Activated CD4-positive, alpha-beta T cell treated with anti-CD3 and anti-CD28 coated beads, Interleukin-2, amount 10 ng/mL, durations not matched to agents 7 days and 5 days (primary cell): ENCODE measurements at places on chromosomes 4 and X. TPM values are rescaled to one million over a fixed set of nuclear protein-coding genes. Genes with fewer than 3 reads are reported as not detected.
A peak's percentile ranks its signal among the peaks of the same experiment; 100 is the strongest.

P2RY4 gene
- 0.25 TPM for total RNA-seq

CENPVL1 gene
- total RNA-seq: not detected

DNA sequence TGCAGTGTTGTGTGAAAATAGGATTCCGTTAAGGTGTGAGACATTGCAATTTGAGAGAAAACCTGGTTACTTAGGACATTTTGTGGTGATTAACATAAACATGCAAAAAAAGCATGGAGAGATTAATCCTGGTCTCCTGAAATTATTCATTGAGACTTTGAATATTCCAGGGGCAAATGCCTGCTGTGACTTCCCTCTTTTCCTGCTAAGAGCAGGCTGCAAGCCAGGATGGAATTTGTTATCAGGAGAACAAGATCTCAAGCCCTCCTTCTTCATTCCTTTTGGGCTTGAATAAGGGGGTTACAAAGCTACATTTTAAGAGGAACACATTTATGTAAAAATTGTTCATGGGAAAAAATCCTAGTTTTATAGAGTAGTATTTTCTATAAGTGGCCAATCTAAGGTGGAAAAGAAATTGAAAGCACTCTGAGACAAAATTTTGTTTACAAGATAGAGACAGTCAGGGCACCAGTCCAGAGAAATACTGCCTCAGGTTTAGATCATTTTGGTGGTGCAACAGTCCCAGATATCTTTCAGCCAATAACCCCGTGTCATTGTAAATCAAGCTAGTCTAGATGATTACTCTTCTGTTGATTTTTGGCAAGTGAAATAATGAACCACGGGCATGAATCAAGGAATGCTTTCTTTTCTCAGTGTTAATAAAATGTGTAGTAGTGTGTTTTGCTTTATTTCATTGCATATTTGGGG, 1528.3 kb upstream of the AGA start:
- no peaks in the 10 kb centered on the region for H3K27me3 ChIP-seq
- H3K4me1 ChIP-seq: no peaks in the 10 kb centered on the region
- DNase-seq: no peak
- no peaks in the 10 kb centered on the region for H3K36me3 ChIP-seq
- H3K27ac ChIP-seq: no peak overlapping the region

GRCh38 chrX:80663331-80663730, 146.3 kb downstream of the BRWD3 start:
- no peak overlapping the region for H3K27ac ChIP-seq
- no peak for DNase-seq
- H3K36me3 ChIP-seq: peaks cover under 1% of the 10 kb centered on the region
- H3K4me3 ChIP-seq: no peak overlapping the region
- no peaks in the 10 kb centered on the region for H3K27me3 ChIP-seq
- H3K4me1 ChIP-seq: no peaks in the 10 kb centered on the region

NUP62CL gene
- 3.1 TPM for total RNA-seq

DNA sequence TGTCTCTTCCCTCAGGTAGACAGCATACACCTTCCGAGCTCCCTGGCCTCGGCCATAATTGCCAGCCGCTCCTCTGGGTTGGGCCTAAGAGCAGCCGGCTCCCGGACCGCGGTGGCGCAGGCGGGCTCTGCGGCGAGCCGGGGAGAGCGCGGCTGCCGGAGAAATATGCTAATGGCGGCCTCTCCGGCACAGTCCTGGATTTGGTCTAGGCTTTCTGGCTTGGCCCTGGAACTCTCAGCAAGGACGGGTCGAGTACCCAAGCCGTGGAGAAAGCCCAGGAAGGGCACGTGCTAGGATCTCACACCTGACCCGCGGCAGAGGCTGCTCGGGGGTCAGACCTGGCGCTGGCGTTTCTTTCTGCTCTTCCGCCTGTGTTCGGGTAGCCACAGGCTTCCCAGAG, 18.6 kb upstream of the ZIC3 start:
- no peak for DNase-seq
- H3K27me3 ChIP-seq: peaks cover 60% of the 10 kb centered on the region
- H3K36me3 ChIP-seq: no peaks in the 10 kb centered on the region

DNA sequence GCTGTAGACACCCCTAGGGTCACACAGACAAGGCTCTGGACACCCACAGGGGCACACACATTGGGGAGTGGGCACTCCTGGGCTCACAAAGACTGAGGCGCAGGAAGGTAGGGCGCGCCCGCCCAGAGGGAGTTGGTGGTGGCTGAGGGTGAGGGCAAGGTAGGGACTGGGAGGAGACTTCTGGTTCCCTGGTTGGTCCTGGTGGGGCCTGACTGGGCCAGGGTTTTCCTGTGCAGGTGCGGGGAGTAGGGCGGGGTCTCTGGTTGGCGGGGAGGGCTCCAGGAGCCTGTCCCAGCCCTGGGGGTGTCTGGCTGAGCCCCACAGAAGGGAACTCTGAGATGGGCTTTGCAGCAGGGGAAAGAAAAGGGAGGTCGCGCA, 6.7 kb upstream of the WAS start:
- peaks cover 28% of the 10 kb centered on the region for H3K4me1 ChIP-seq
- DNase-seq: peak; percentile 31
- H3K27me3 ChIP-seq: no peaks in the 10 kb centered on the region
- peak overlapping the region; percentile 93 for H3K27ac ChIP-seq
- H3K4me3 ChIP-seq: peak overlapping the region; percentile 90

DNA sequence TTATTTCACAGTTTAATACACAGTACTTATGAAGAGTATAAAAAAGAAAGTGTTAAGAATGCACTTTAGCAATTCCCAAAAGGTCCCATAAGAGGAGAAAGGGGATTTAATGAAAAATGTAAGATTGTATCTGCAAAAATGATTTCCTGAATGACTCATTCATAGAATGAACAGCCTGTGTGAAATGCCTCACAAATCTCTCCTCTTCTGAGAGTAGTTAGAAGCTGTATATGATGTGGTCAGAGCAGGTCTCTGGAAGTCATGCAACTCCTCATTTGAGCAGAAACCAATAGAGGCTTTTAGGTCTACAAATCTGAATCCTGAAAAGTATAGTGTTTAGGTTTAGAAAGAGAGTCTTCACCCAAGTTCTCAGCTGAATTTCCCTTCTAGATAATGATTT, 381.3 kb upstream of the INTU start:
- DNase-seq: no peak
- H3K4me3 ChIP-seq: no peak overlapping the region
- H3K36me3 ChIP-seq: no peaks in the 10 kb centered on the region
- no peaks in the 10 kb centered on the region for H3K27me3 ChIP-seq

PRKG2 gene
- 0.15 TPM for total RNA-seq

DNA sequence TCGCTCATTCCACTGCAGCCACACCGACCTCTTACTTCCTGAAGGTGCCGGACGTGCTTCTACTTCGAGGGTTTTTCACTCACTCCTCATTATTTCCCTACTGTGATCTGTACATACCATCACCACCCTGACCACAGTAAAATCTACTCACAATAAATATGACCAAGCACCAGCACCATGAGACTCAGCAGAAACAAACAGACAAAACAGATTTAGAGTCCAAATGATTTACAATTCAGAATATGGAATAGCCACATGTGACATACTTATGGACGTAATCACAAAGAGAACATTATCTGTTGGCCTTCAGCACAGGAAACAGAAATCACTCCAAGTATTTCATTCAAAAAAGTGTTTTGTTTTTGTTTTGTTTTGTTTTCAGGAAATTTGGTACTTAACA, 16.1 kb upstream of the KLB start:
- no peak overlapping the region for H3K27ac ChIP-seq
- no peak for DNase-seq
- H3K4me1 ChIP-seq: no peaks in the 10 kb centered on the region
- no peaks in the 10 kb centered on the region for H3K27me3 ChIP-seq
- no peak overlapping the region for H3K4me3 ChIP-seq

GRCh38 chr4:30924495-30924894, 204.3 kb downstream of the PCDH7 start:
- DNase-seq: no peak
- H3K4me3 ChIP-seq: no peak overlapping the region
- no peaks in the 10 kb centered on the region for H3K4me1 ChIP-seq
- no peaks in the 10 kb centered on the region for H3K36me3 ChIP-seq

ATP1B4 gene
- not detected for total RNA-seq

- no peaks in the 10 kb centered on the region for H3K36me3 ChIP-seq
- no peak for DNase-seq
- H3K4me3 ChIP-seq: no peak overlapping the region
- H3K27me3 ChIP-seq: no peaks in the 10 kb centered on the region
- no peaks in the 10 kb centered on the region for H3K4me1 ChIP-seq
- no peak overlapping the region for H3K27ac ChIP-seq
These were observed 138.8 kb upstream of the IL15 start for GRCh38 chr4:141497627-141498026.

- H3K36me3 ChIP-seq: no peaks in the 10 kb centered on the region
- peaks cover 2% of the 10 kb centered on the region for H3K27me3 ChIP-seq
- no peak for DNase-seq
- H3K4me1 ChIP-seq: peaks cover 7% of the 10 kb centered on the region
- H3K27ac ChIP-seq: no peak overlapping the region
These were observed 108.9 kb downstream of the CDS1 start for GRCh38 chr4:84691800-84692199.

NOA1 gene
- 21.7 TPM for total RNA-seq

- H3K4me1 ChIP-seq: peaks cover 9% of the 10 kb centered on the region
- no peaks in the 10 kb centered on the region for H3K27me3 ChIP-seq
These were observed 344.3 kb downstream of the BCOR start for GRCh38 chrX:39753293-39753996.

DNA sequence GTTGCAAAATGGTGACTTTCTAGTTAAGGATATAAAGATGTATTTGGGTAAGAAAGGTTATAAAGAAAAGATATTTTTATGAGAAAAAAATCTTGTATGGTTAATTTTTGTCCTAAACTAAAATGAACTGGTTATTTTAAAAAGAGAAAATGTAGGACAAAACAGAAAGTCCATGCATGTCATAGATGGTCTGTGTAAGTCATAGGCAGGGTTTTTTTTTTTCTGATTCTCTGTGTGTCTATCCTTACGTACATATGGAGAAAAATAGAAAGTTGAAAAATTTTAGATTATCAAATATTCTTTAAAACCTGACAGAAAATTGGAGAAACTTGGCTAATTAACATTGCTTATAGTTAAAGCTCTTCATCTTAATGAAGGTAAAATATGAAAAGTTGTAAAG, 493.4 kb downstream of the IQCM start:
- H3K27me3 ChIP-seq: no peaks in the 10 kb centered on the region
- no peaks in the 10 kb centered on the region for H3K36me3 ChIP-seq
- no peak for DNase-seq

- H3K27ac ChIP-seq: no peak within 1 kb of the TSS
- peaks cover 20% of the 10 kb centered on the region for H3K4me1 ChIP-seq
- peaks cover 43% of the 10 kb centered on the region for H3K27me3 ChIP-seq
- H3K36me3 ChIP-seq: no peaks in the 10 kb centered on the region
- peak within 1 kb of the TSS; percentile 56 for H3K4me3 ChIP-seq
These were observed at the start of gene GABRB1 for GRCh38 chr4:47031011-47031678. TSS of gene GABRB1 (plus strand) at chr4:47031567.

GYPE gene
- not detected for total RNA-seq

XK gene
- 0.02 TPM for total RNA-seq

DNA sequence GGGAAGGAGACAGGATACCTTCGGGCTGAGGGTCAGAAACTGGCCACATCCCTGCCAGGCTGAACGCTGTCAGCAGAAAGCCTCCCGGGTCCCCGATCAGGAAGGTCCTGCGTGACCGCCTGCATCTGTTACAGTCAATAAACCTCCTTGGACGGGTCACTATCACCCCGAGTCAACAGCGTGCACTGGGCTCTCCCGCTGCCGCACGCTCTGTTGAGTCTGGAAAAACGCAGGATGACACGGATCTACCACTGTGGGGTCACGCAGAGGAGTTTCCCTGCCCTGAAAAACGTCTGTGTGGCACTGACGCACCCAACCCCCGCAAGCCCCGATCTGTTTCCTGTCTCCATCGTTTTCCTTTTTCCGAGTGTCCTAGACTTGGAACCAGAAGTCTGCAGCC, 12.1 kb downstream of the PPP2R3B start:
- peak overlapping the region; percentile 40 for H3K4me3 ChIP-seq
- H3K27me3 ChIP-seq: peaks cover 36% of the 10 kb centered on the region
- H3K36me3 ChIP-seq: peaks cover 7% of the 10 kb centered on the region
- H3K4me1 ChIP-seq: peaks cover 30% of the 10 kb centered on the region
- H3K27ac ChIP-seq: no peak overlapping the region

TGIF2LX gene
- total RNA-seq: not detected

HS6ST2 gene
- total RNA-seq: not detected

DNA sequence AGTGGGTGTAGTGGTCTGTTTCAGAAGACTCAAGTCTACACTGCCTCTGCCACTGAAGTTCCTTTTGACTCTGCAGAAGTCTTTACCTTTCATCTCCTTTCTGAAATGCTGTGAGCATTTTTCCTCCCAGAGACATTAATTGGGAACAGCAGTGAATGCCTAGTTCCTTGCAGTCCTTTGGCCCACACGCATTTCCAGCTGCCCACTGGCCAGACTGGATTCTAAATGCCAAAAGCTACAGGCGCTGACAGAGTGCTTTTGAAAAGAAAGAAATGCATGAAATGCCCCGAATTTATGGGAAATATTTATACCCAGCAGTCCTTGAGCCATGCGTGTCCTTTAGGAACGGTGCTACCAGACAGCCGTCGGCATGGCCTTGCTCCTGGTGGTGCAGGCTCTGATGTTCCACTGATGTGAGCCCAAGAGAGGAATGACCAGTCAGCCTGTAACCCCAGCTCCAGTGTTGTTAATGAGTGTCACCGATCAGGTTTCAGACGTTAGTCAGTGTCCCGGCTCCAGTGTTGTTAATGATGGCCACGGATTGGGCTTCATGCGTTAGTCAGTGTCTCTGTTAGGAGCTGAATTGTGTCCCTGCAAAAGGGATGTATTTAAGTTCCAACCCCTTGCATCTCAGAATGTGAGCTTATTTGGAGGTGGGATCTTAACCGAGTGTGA, 132.6 kb downstream of the TBL1X start:
- H3K4me1 ChIP-seq: no peaks in the 10 kb centered on the region
- DNase-seq: no peak
- H3K27ac ChIP-seq: no peak overlapping the region
- peaks cover 2% of the 10 kb centered on the region for H3K36me3 ChIP-seq

TCP11X2 gene
- total RNA-seq: not detected

DNA sequence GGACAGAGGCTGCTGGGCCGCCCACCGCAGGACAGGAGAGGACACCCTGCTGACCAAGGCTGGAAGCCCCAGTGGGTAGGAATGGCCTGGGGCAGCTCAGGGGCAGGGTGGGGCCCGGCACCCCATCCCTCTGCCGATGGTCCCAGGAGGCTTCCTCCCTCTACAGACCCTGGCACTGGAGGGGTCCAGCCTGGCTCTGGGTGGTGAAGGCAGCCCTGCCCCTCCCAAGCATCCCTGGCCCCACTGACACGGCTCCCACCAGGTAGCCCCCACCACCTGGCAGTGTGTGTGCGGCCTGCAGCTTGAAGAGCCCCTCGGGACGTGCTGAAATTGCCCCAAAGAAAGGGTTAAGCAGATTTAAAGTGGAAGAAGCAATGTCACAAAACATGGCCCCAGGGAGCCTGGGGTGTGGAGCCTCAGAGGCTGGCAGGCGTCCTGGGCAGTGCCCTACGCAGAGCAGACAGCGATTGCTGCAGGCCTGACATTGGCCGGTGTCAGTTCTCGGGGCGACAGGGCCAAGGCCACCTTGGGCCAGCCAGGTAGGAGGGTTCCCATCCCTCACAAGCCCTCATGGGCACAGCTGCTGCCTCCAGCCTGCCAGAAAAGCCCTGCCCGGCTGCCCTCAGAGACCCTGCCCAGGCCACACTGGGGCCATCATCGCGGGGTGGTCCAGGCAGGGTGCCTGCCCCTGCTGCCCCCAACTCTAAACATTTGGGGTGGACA, 80.5 kb downstream of the FAM53A start:
- no peak for DNase-seq
- H3K27me3 ChIP-seq: no peaks in the 10 kb centered on the region
- H3K4me1 ChIP-seq: peaks cover 19% of the 10 kb centered on the region
- H3K27ac ChIP-seq: no peak overlapping the region
- H3K4me3 ChIP-seq: no peak overlapping the region
- no peaks in the 10 kb centered on the region for H3K36me3 ChIP-seq

TSR2 gene
- 33.6 TPM for total RNA-seq

GRCh38 chr4:173507471-173508385, 22.3 kb downstream of the HAND2 start:
- H3K4me3 ChIP-seq: no peak overlapping the region
- H3K4me1 ChIP-seq: peaks cover 30% of the 10 kb centered on the region
- no peak for DNase-seq
- peaks cover 16% of the 10 kb centered on the region for H3K36me3 ChIP-seq
- peak overlapping the region; percentile 5 for H3K27ac ChIP-seq
